ENCODE measurements at places on chromosomes 6 and 20.

- no peak for DNase-seq
Measured at GRCh38 chr20:19428324-19428723, 215.9 kb downstream of the SLC24A3 start.

GRCh38 chr20:17314264-17314663, 87.4 kb downstream of the PCSK2 start:
- no peak for DNase-seq

DNA sequence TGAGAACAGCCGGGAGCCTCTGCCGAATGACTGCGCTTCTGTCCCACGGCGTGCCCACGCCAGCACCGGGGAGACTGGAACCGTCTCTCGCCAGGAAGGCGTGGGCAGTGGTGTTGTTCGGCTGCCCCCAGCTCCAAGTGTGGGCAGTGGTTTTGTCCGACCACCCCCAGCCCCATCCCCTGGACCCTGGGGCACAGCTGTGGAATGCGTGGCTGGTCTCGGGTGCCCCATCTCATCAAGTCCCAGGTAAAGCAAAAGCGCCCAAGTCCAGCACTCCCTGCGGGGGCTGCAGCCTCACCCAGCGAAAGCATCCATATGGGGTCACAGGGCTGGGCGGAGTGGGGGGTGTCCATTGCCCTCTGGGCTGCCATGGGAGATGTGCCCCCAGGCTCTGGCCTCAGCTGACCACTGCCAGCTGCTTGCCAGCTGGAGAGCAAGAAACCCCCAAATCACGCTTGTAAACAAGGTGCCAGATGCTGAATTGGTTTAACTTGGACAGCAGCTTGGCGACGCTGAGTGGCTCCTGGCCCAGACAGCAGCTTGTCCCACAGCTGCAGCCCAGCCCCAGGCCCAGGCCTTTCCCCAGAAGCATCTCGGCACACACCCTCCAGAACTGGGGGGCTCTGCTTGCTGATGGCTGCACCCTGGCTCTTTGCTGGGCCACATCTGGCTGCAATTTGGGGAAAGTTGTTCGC, 4.5 kb downstream of the CABLES2 start:
- no peak for DNase-seq

DNA sequence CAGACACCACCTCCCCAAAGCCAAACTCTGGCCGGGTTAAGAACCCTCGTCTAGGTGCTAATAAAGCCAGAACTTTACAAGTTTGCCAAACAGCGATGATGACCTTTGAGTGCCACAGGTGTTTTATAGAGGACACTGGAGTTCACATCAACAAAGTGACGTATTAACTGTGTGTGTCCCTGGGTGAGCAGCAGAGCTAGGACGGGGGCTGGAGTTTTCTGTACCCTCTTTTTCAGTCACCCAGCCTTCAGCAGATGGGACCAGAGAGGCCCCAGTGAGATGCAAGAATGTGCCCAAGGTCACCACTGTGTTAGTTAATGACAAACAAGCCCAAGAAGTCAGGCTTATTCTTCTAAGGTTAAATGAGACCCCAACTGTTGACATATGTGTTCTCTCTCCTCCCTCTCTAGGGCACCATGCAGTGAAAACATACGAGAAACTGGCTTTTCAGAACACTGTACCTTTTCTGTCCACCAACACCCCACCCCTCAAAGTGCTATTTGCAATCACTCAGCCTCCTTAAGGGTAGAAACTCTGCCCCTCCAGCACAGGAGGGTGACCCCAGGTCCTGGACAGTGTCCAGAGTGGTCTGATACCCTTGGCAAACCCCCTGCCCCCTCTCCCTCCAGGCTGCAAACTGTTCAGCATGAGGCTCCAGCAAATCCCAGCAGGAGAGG, 5.2 kb downstream of the SDC4 start:
- no peak for DNase-seq

- no peak for DNase-seq
Measured at GRCh38 chr6:126432564-126432963, 92.6 kb downstream of the CENPW start.

- DNase-seq: no peak
Measured at GRCh38 chr6:145214570-145214969, 520.8 kb downstream of the EPM2A start.

GRCh38 chr6:124668028-124668427, 294.2 kb upstream of the RNF217 start:
- DNase-seq: no peak

DNA sequence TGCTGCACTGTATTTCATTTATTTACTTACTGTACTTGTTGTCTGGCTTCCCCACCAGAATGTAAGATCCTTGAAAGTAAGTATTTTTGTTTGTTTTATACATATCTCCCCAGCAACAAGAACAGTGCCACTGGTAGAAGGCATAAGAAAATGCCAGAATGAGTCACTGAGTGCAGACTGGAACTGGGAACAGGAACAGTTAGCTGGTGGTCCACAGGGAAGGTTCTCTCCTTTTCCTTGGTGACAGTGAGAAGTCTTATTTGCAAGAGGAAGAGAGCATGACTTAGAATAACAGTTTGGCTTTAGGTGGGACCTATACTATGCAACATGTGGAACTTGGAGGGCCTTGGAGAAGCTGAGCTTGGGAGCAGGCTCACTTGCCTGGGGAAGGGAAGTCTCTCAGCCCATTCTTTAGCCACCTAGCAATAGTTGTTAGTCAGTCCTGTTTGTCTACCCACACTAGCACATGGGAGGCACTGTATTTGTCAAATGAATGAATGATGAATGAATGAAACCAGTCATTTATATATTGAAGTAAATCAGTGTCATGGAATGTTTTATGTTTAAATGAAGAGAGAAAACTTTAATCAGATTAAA, 203.5 kb downstream of the KCNQ5 start:
- no peak for DNase-seq
